Activated T-helper 1 cell treated with anti-CD3 and anti-CD28 coated beads, Interleukin-12 subunit alpha, Interleukin-12 subunit beta, Interleukin-2, Interleukin-4 antibody, amounts not matched to agents 30 ng/mL and 10 ng/mL and 1 ng/mL, durations not matched to agents 14 hours and 24 hours and 36 hours (primary cell): ENCODE measurements at places on chromosomes 16 and 17.

- DNase-seq, result no peak
Observed at GRCh38 chr17:43855061-43855460, 8.1 kb downstream of the CD300LG start.

DNA sequence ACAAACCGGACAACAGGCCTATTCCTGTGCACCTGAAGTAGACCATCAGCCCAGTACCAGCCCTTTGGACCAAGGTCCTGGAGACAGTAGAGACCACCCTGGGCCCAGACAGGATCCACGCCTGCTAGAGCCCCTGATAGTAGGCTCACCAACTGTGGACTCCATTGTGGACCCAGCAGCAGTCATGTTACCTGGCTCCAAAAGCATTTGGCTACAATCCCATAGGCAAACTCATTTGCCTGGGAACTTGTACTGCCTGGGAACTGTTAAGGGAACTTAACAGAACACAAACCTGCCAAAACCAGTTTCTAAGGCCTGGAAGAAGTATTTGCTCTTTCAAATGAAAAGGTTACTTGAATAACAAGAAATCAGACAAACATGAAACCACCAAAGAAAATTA is 10.0 kb upstream of the ACSM1 start:
- no peak for DNase-seq

GRCh38 chr16:58107709-58108108 is 21.5 kb downstream of the CFAP20 start:
- DNase-seq, result no peak

- no peak for DNase-seq
Observed at GRCh38 chr17:69999253-69999652, 75.8 kb upstream of the KCNJ16 start.

DNA sequence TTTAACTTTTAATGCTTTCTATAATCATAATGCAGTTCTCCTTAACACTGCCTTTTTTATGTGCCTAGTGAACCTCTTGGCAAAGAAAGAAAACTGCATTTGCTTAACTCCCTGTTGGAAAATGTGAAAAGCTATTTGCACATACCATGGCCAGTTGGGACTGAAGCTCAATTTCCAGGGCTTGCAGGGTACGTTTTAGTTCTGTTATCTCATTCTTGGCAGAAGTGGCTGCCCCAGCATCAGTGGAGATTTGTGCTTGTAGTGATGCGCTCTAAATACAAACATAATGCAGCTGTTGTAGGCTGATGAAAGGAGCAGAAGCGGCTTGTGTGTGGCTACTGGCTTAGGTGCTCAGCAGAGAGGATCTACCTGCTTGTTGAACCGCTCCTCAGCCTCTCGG is 3.7 kb downstream of the KRT24 start:
- DNase-seq, result no peak

- DNase-seq, result no peak
Observed at GRCh38 chr17:63140255-63140654, 174.2 kb downstream of the TANC2 start.

- DNase-seq, result no peak
Observed at GRCh38 chr17:64161380-64162176, 31.6 kb upstream of the ERN1 start.

GRCh38 chr16:24508614-24509013 is 30.8 kb upstream of the RBBP6 start:
- DNase-seq, result no peak

DNA sequence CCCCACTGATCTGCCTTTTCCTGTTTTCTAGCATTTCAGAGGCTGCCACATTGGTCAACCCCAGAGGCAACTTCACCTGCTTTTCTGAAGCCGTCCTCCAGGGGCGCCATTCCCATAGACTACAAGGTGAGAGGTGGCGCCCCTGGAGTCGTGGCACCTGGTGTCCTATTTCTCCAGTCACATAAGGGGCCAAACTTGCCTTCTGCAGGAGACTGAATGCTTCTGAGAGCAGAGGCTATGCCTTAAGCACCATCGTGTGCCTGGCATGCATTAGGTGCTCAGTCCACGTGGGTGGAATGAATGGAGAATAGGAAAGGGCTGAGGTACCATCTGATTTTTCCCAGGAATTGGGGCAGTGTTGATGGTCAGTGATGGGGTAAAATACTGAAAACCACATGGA is 164.8 kb downstream of the HAPSTR1 start:
- no peak for DNase-seq

- DNase-seq, result no peak
Observed at GRCh38 chr16:50139580-50139979, 13.5 kb upstream of the TENT4B start.

- no peak for DNase-seq
Observed at GRCh38 chr17:67679721-67680120, 38.0 kb upstream of the NOL11 start.

- DNase-seq, result no peak
Observed at GRCh38 chr16:85239239-85239638, 127.0 kb upstream of the CIBAR2 start.
